ENCODE measurements at places on chromosomes 12 and 14.

GRCh38 chr12:28108599-28108998, 81.7 kb upstream of the CCDC91 start:
- DNase-seq = no peak

- DNase-seq = peak; percentile 15
These were observed 10.8 kb downstream of the SUOX start for GRCh38 chr12:56007564-56008559.

- no peak for DNase-seq
These were observed 1.3 kb downstream of the RASSF3 start for GRCh38 chr12:64611341-64612284.

DNA sequence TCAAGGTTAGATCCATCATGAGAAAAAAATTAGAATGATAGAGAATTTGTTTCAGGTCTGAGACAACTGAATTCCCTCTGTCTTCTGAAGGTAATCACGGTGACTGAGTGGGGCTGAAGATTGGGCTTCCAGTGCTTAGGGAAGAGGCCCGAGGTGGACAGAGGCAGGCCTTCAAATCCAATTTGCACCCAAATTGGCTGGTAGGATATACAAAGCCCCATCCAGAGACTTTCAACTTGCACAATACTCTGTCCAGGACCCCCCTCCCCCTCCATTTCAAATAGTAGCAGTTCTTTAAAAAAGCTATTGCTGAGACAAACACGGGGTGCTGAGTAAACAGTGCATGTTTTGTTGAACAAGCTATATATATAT, 3.6 kb upstream of the FOXG1 start:
- no peak for DNase-seq

GRCh38 chr12:10968765-10969456, 17.8 kb downstream of the TAS2R50 start:
- no peak for DNase-seq

- no peak for DNase-seq
These were observed 18.1 kb downstream of the ZBTB39 start for GRCh38 chr12:56988207-56988739.

GRCh38 chr12:68240975-68241374, 12.4 kb downstream of the IL22 start:
- DNase-seq = no peak

- DNase-seq = no peak
These were observed 31.9 kb upstream of the ACSM4 start for GRCh38 chr12:7271893-7272514.

DNA sequence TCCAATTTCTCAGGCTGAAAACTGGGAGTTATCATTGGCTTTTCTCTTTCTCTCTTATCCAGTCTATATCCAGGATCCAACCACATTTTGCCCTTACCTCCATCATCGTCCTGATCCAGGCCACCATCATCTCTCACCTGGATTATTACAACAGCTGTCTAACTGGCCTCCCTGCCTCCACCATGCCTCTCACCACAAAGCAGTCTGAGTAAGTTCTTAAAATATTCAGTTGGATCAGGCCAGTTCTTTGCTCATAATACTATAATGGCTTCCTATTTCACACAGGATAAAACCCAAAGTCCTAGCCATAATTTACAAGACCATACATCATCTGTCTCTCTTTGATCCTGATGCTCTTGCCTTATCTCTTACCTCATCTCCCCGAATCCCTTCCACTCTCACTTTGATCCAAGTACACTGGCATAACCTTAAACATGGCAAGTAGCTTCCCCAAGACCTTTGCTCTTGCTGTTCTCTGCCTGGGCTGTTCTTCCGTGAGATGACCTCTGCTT, 133.4 kb upstream of the RAP1B start:
- no peak for DNase-seq

DNA sequence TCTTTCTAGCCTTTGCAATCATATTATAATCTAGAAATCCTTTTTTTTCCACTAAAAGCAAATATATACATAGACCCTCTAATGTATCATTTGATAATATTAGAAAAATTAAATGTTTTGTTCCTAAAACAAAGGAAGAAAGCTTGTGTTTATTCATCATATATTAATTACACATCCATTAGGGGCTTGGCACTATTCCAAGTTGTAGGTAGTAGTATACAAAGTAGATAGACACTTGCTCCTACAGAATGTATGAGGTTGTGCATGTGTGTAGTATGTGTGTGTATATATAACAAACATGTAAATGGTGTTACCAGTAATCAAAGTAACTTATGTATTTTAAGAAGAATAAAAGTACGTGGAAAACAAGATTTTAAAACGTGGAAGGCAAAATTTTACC, 15.0 kb upstream of the KCNMB4 start:
- no peak for DNase-seq

DNA sequence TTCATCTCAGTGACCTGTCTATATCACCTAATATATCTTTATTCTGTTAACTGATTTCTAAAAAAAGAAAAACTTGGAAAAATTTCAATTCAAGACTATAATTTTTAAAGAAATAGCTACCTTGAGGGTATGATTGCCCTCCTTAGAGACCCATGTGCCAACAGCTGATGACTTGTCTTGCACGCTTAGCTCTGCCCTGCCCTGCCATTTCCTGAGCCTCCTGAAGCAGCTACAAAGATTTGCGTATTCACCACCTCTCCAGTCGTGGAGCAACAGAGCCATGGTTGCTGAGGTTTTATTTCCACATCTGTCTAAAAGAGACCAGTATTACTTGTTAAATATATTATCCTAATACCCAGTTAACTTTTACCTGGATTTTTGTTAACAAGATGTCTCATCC, 91.7 kb upstream of the ATF1 start:
- DNase-seq = no peak

- DNase-seq = no peak
These were observed 54.6 kb downstream of the TSPAN11 start for GRCh38 chr12:30980955-30981662.

- no peak for DNase-seq
These were observed 58.7 kb downstream of the POLR3B start for GRCh38 chr12:106416273-106416672.

GRCh38 chr12:59624732-59625460, 29.1 kb downstream of the SLC16A7 start:
- no peak for DNase-seq

DNA sequence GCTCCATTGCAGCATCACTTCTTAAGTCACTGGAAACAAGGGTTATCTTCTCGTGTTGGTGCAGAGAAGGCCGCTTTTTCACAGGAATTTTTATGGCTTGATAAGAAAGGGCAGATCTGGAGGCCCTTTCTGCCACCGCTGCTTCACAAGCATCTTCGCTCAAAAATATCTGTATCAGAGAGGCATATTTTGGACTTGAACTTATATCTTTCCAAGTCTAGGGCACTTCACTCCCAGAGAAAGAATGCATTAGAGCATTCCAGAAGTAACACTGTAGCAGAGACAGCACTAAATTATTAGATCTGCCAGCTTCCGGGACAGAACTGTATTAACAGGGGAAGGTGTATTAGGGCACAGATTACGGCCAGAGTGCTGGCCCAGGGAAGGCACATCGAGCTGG, 151.7 kb upstream of the AMIGO2 start:
- DNase-seq = no peak

GRCh38 chr12:1906579-1906978, 11.9 kb downstream of the CACNA2D4 start:
- no peak for DNase-seq

DNA sequence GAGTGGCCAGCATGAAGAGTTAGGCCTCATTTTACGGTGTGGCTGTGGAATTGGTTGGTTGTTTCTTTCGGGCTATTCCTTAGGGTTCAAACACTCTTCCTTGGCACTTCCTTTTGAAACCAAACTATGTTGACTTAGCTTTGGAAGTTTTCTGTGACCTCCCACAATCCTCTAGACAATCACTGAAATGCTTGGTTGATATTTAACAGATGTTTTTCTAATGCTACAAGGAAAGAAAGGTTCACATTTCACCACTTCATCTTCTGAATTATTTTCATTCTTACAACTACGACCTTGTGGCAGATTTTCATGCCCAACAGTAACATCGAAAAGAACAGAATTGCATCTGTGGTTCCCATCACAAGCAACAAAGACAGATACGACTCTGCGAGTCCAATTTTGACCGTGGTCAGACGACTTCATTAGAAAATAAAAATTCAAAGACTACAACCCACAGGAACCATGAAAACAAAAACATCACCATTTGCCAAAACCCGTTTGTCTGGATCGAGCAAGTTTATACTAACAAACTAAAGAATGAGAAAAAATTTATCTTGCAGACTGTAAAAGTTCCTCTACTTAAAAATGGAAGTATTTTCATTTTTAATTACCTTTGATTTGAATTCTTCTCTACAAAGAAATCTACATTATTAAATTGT, 16.9 kb downstream of the PRKAB1 start:
- DNase-seq = no peak

DNA sequence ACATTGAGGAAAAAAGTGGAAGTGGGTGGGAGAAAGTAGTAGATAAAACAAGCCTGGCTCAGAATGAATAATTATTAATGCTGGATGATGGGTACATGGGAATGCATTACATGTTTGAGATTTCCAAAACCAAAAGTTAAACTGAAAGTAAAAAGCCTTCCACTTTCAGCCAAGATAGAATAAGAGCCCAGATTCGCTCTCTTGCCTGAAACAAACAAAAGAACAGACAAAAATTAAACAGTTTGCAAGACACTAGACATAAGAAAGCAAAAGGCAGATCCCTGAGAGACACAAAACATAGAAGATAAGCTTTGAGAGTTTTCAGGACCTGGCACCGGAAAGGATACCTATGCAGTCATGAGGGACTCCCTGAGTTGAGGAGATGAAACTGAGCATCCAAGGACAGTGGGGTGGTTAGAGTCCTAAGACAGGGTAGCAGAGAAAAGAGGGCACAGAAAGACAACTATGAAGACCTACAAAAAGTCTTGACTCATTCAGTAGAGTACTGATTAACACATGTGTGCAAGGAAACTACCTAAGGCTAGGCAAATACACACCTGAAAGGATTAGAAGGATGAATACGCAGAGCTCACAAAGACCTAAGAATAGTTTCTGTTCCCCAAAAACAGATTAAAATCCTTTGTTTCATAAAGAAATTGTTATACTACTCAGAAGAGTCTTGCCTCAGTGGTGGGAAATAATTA, 54.1 kb downstream of the CEP83 start:
- DNase-seq = no peak

DNA sequence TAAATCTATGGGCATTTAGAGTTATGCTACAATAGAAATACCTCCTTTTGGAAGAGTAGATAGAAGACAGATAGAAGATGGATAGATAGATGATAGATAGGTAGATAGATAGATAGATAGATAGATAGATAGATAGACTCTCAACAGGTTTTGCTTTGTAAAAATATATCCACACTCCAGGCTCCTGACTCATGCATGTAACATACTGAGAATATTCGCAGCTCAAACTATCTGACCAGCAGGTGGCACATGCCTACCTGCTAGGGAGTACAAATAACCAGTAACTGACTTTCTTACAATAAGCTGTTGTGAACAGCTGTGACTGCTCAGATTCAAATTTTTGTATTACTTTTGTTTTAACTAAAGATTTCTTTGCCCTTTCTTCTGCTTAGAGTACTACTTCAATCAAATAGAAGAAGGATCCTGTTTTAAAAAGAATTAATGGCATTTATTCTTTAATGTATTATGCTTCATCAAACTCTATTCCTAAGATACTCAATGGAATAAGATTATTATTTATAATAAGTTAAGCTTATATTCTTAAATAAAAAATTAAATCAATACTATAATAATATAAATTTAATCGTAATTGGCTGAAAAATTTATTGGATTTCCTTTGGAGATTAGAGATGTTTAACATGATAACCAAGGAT, 15.8 kb upstream of the CPNE8 start:
- DNase-seq = no peak

GRCh38 chr12:129393357-129393937, 510.4 kb downstream of the TMEM132D start:
- no peak for DNase-seq

GRCh38 chr14:100304825-100305323, 1.4 kb downstream of the SLC25A29 start:
- peak; percentile 55 for DNase-seq

DNA sequence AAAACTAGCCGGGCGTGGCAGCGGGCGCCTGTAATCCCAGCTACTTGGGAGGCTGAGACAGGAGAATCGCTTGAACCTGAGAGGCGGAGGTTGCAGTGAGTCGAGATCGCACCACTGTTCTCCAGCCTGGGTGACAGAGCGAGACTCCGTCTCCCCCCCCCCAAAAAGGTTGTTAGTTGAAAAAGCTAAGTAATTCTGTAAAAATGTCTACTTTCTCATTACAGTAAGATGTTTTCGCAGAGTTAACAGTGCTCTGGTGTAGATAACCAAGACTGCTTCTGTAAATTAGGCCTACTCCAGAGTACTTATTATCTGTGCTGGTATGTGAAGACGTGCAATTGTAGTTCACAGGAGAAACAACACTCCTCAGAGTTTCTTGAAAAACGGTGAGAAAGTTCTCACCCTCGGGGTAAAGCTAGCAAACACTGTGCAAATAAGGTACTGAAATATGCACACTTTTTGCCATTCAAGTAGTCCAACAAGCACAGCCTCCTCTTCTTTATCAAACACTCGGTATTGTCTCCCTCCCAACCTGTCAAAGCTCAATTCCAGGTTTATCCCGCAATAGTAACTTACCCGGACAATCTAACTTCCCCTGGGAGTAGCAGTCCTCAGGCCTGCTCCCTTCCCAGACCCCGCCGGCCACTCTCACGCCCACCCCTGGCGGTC, 974 bp downstream of the BTBD7 start:
- no peak for DNase-seq

GRCh38 chr12:63075376-63076060, 75.5 kb downstream of the AVPR1A start:
- no peak for DNase-seq

DNA sequence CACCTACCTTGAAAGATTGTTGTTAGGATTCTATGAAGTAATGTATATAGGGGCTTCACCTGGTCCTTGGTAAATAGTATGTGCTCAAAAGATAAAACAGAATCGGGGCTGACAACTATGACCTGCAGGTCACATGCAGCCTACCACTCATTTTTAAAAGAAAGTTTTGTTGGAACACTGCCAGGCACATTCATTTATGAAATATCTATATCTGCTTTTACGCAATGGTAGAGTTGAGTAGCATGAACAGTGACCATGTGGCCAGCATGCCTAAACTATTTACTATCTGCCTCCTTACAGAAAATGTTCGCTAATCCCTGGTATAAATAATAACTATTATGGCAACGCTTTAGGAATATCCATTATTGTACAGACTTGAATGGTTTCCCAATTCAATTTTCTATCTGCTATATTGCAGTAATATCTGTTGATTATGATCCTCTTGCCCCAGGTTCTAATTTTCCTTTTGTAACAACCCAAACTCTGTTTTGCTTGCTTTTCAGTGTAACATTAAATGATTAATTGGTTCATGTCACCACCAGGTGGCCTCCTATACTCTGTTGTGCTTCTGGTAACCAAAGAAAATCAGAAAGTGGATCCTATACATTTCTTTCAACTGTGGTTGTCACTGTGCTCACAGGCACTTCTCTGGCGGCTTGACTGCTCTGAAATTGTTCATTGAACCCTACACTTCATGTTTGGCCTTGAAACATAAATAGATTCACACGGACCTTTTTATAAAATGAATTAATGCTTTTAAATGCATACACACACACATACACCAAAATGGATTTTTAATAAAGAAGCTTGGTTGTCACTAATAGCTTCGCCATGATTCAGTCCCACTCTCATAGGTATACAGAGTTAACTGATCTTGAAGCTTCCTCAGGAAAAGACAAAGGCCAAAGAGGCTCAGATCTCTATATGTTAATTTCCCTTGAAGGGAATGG, 227.7 kb upstream of the NPAS3 start:
- peak; percentile 59 for DNase-seq

Data from NCI-H1092 (cell line).